ENCODE measurements at places on chromosomes 4 and X. TPM values are rescaled to one million over a fixed set of nuclear protein-coding genes. Genes with fewer than 3 reads are reported as not detected.

The VCX gene
- total RNA-seq, result not detected

- DNase-seq, result peak; percentile 65
These were observed 137.6 kb downstream of the EGF start for GRCh38 chr4:110049951-110050925.

DNA sequence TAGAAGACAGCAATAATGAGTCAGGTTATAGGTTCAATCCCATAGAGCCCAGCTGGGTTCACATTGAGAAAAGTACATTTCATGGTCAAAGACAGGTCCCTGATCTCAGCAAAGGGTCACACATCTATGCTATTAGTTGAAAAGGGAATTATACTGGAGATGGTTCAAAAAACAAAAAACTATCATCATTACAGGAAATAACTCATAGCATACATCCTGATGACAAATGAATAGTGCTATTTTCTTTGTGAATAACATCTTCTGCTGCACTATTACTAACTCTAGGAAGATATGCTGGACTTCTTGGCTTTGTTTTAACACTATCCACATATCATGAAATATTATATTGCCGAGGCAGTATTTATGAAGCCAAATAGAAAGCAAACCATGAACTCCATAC is 202.5 kb upstream of the MAB21L2 start:
- no peak for DNase-seq

The ELF4 gene
- 1.6 TPM for total RNA-seq

- no peak for DNase-seq
These were observed 22.9 kb upstream of the PUDP start for GRCh38 chrX:7170898-7171297.

DNA sequence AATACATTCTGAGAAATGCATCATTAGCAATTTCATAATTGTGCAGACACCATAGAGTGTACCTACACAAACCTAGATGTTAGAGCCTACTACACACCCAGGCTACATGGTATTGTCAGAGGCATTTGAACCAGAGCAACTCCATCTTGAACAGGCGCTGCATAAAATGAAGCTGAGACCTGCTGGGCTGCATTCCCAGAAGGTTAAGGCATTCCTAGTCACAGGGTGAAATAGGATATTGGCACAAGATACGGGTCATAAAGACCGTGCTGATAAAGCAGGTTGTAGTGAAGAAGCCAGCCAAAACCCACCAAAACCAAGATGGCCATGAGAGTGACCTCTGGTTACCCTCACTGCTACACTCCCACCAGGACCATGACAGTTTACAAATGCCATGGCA is 116.4 kb downstream of the LARP7 start:
- no peak for DNase-seq

DNA sequence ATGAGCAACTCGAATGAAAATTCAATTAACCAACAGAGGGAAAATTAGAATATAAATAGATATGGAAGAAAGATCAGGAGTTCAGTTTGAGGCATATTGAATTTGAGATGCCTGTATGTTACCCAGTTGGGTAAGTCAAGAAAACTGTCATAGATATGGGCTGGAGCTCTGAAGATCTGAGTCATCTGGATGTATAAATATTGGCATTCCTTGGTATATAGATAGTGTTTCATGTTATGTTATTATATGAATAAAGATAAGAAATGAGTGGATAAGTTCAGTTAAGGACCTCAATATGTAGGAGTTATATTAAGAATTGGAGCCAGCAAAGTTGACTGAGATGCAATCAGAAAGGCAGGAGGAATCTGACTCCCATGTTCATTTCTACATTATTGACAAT is 543.6 kb upstream of the SMIM31 start:
- DNase-seq, result no peak

DNA sequence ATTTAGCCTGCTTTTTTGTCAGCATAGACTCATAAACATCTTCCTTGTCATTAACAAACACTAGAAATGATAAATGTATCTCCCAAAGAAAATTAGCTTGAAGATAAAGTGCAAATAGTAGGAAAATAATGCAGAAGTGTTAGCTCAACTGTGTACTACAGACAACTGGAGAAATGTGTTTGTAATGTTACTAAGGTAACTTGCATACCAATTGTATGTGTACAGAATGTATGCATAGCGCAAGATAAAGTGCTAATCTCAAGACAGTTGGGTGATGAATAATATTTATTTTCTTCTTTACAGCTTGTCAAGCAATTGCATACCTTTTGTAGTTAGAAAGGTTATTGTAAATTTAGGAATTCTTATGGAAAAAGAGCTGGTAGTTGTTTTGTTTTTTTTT is 22.1 kb downstream of the FMR1 start:
- no peak for DNase-seq

DNA sequence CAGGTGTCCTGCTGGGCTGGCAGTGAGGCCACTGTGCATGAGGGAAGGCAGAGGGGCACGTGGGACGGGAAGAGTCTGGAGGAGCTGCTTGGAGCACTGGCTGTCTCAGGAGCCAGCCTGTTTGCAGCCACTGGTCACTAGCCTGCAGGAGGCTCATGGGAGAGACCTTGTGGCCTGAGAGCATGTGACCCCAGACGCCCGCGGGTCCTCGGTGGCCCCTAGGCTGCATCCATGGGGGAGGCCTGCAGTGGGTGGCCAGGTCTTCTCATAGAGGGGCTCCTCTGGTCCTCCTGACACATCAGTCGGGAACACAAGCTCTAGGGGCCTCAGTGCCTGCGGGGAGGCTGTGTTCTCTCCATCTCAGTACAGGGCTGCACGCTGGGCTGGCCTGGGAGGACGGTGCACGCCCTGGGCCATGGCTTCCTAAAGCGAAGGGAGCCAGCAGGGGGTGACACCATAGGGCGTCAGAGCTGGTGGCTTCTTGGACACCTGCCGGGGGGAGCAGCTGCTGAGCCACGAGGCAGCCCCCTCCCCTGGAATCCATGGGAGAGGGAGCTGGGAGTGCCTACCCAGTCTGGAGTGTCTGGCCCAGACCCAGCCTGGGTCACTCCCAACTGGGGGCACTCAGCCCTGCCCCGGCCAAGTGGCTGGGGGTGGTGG is 12.3 kb downstream of the NAT8L start:
- no peak for DNase-seq

DNA sequence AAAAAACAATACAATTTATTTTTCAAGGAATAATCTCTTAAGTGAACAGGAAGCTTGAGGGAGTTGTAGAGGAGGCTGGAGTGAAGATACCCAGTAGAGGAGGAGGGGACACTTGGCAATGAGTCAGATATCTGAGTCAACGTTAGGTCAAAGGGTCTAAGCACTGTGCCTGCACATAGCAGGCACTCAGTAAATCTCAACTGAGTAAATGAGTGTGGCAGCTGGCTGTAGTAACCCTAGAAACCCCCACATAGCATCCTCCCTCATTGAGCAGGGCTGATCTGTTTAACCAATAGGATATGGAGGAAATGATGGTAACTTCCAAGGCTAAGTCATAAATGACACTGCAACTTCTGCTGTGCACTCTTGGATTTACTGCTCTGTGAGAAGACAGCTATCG is 186.0 kb upstream of the FAM241A start:
- no peak for DNase-seq

The CCDC158 gene
- 4.0 TPM for total RNA-seq

DNA sequence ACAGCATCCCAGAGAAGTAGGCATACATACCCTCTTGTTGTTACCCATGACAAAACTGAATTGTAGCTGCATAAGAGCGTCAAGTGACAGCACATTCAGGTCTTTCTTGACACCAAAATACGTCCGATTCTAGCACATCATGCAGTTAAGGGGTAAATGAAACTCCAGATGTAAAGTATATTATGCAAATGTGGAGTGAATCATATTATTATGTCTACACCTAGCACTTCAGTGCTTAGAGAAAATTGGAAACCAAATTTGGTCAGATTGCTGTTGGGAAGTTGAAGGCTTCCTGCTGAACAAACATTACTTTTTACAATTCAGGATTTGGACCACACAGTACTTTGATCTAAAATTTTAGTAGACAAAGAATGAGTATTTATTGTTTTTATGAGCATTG is 24.2 kb upstream of the LEF1 start:
- no peak for DNase-seq

- no peak for DNase-seq
These were observed 60.4 kb downstream of the CD40LG start for GRCh38 chrX:136708348-136708747.

The CNKSR2 gene
- total RNA-seq, result 3.3 TPM

- no peak for DNase-seq
These were observed 65.7 kb downstream of the IL21 start for GRCh38 chr4:122555216-122555615.

DNA sequence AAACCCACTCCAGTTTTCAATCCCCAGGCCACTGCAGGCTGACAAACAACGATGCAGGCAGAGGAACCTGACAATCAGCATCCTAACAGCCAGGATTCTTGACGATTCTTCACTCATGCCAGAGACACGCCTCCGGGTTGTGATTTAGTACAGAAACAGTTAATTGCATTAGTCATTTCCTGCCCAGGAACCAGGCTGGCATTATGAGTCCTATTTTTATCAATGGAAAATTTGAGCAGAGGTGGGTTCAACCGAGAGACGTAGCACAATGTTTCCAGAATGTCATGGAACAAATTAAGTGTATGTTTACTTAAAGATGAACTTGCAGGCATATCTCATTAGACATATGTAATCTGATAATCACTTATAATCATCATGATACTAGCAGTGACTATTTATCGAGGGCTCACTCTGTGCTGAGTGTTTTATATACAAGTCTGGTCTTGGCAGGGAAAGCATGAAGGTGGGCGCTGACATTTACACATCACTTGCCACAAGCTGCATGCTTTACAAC is 159.7 kb downstream of the NSUN7 start:
- DNase-seq, result no peak

DNA sequence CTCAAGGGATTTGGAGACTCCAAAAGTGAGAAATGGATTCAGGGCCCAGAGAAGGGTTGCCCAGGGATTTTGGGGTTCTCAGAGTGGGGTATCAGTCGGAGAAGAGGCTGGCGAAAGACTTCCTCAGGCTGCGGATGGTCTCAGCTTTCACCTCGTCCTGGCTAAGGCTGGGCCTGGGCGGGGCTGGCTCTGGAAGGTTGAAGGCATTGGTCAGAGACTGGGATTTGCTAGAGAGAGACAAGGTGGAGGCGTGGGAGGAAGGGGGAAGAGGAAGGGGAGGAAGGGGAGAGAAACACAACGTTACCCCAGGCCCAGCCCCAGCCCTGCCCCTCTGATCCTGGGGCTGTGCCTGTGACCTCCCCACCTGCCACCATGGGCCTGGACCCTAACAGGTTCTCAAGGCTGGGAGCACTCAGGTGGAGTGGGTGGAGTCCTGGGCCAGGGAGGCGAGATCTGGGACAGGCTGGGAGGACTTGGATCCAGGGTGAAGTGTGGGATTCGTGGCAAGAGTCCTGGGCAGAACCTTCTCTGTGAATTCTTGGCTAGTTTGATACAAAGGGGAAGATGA is 9.4 kb upstream of the TIMP1 start:
- no peak for DNase-seq

- peak; percentile 60 for DNase-seq
These were observed 208.9 kb downstream of the NWD2 start for GRCh38 chr4:37453281-37453998.

GRCh38 chr4:169115897-169116254 is 105.8 kb upstream of the CBR4 start:
- no peak for DNase-seq

DNA sequence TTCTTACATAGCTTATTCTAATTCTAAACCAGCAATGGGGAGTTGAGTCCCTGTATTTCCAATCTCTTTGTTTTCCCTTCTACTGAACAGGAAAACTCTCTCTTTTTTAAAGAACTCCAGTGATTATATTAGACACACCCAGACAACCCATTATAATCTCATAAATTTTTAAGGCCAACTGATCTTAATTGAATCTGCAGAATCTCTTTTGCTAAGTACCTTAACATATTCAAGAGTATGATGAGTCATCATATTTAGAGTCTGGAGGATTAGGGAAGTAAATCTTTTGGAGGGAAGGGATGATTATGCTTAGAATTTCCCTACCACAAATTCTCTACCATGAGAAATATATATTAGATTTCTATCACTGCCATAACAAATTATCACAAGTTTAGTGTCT is 705.1 kb downstream of the CENPC start:
- no peak for DNase-seq

The WDR17 gene
- 0.84 TPM for total RNA-seq

The COL25A1 gene
- 4.4 TPM for total RNA-seq

- DNase-seq, result no peak
These were observed 94.3 kb downstream of the SH2D1A start for GRCh38 chrX:124440695-124441094.

- no peak for DNase-seq
These were observed 26.1 kb upstream of the CXCL13 start for GRCh38 chr4:77579406-77580076.

GRCh38 chr4:127174616-127175015 is 458.1 kb upstream of the INTU start:
- DNase-seq, result no peak

The CNGA1 gene
- 6.1 TPM for total RNA-seq

DNA sequence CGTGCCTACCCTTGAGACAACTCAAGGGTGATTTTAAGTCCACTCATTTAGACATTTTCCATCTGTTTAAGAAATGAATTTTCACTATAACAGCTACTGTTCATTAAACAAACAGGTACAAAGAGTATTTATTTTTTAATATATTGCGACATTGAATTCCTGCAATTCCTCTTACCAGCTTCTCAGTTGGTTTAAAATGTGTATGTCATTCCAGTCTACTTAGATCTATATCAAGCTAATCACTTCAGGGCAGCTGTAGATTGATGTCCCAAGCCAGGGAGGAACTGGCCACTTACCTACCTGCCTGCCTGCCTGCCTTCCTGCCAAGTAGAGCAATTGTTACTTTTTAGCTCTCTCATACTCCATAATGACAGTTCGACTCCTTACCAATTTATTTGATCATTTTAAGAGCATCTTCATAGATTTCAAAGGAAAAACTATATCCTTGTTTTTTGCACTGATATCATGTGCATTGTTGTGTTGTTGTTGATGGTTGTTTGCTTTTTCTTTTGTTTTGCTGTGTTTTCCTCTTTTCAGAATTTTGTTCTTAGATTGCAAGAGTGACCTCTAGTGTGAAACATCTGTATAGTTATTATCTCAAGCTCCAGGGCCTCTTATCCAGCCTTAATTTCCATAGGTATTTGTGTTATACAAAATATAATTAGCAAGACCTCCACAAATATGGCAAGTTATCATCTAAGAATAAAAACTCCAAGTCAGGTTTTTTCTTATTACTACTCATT is 120.9 kb upstream of the NRK start:
- DNase-seq, result no peak

DNA sequence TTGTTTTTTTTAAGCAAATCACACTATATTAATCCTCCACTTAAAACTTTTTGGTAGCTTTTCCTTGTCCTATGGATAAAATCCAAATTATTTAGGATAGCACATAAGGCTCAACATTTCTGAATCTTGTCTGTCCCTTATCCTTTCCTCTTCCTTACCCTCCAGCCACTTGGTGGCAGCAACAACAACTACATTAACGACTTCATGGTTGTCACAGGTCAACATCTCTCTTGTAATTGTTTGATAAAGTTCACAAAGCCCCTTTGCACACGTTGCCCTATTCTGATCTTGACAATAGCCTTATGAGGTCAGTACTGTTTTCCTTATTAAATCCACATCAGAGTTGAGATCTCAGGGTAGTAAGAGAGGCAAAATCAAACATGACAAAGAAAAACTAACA is 269.0 kb upstream of the PABPC4L start:
- DNase-seq, result no peak

- no peak for DNase-seq
These were observed 132.0 kb upstream of the RAI2 start for GRCh38 chrX:17993062-17993461.

Measured in liver (tissue), 10 donors.